ENCODE measurements at places on chromosomes 16 and 17.

DNA sequence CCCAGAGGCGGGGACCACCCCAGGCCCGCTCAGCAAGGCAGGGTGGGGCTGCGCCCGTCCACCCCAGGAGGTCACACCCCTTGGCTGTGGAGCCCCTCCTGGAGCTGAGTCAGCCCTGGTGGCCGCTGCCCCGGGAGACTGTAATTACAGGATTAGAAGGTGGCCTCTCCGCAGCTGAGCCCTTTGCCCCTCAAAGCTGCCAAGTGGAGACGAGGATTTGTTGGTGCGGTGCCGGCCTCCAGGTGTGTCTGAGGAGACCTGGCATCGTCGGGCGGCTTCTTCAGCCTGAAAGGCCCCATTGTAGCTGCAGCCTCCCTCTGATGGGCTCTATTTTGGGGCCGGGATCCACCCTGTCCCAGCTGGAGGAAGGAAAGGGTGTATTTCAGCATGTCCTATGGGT is 22.7 kb upstream of the SPNS2 start:
- DNase-seq, result no peak

GRCh38 chr16:23896832-23897821 is 61.3 kb downstream of the PRKCB start:
- no peak for DNase-seq

DNA sequence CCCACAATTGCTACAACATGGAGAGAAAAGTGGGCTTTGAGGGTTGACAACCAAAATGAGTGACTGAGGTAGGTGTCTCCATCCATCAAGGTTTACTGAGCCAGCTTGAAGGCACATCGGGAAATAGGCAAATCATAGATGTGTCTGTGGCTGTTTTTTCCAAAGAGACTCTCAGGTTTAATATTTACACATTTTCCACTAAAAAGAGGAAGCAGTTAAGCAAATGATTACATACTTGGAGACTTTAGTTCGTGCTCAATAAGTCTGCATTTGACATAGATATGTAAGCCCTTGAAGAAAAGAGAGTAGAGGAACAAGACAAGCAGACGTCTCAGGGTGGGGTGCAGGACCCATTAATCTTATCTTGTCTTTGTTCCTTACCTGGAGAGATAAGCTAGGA is 148.9 kb upstream of the COX10 start:
- no peak for DNase-seq

- DNase-seq, result no peak
Observed at GRCh38 chr17:19733953-19734526, 14.1 kb downstream of the ALDH3A1 start.

DNA sequence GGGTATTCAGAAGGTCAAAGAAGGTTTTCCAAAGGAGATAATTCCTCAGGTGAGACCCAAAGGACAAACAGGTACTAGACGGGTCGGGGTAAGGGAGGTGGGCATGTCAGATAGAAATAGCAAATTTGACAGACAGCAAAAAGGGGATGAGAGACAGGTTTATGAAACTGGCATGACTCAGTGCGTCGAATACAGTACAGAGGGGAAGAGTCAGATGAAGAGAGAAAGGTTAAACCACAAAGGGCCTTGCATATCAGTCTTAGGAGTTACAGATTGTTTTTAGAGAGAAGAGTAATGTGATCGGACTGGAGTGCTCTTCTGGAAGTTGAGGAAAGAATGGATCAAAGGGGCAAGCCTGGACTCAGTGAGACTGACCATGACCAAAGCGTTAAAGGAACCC is 88.4 kb downstream of the ZZEF1 start:
- DNase-seq, result no peak

- no peak for DNase-seq
Observed at GRCh38 chr17:6485646-6486412, 41.6 kb downstream of the PIMREG start.

DNA sequence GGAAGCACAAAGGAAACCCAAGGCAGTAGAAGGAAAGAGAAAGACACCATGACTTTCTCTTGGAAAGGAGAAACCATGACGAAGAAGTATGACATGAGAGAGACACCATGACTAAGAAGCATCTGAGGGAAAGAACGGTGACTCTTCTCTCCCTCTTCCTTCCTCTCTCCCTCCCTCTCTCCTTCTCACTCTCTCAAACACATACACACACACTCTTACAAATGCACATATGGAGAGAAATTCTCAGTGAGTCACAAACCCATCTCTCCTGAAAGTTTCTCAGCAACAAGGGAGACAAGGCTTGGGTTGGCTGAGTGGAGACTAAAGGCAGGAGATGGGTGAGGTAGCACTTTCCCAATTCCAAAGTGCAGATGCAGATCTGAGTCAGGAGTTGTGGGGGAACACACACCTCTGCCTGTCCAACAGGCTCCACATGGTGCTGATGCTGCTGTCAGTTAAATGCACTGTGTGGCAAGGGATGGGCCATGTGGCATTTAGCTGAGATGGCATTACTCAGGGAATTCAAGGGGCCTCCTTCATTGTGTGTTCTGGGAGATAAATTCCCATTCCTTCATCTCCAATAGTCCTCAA is 336.7 kb upstream of the C16orf82 start:
- no peak for DNase-seq

Data from NK-92 treated with Interleukin-12 subunit alpha and Interleukin-12 subunit beta, amount 100 ng/mL, for 24 hours (cell line).